Suprapubic skin (tissue), 4 donors: ENCODE measurements at places on chromosomes 11 and 22.

DNA sequence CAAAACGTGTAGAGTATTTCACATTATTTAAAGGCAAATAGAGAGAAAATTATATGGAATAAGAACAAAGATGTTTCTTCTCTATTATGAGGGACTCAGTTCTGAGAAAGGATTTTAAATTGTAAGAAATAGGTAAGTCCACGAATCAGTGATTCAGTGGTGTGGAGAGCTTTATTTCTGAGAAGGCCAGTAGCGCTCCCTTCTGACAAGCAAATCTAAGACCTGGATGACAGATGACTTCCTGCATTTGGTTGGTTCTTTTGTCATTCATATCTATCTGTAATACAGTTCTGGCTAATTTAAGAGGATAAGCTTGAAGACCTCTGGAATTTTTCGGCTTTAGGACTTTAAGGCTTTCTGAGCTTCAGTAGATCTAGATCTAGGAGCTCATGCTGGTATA lies 7.0 kb downstream of the CD3E start:
- peaks cover 15% of the 10 kb centered on the region for H3K27me3 ChIP-seq
- no peak for DNase-seq
- H3K27ac ChIP-seq: no peak overlapping the region
- H3K36me3 ChIP-seq: no peaks in the 10 kb centered on the region
- H3K4me3 ChIP-seq: no peak overlapping the region

DNA sequence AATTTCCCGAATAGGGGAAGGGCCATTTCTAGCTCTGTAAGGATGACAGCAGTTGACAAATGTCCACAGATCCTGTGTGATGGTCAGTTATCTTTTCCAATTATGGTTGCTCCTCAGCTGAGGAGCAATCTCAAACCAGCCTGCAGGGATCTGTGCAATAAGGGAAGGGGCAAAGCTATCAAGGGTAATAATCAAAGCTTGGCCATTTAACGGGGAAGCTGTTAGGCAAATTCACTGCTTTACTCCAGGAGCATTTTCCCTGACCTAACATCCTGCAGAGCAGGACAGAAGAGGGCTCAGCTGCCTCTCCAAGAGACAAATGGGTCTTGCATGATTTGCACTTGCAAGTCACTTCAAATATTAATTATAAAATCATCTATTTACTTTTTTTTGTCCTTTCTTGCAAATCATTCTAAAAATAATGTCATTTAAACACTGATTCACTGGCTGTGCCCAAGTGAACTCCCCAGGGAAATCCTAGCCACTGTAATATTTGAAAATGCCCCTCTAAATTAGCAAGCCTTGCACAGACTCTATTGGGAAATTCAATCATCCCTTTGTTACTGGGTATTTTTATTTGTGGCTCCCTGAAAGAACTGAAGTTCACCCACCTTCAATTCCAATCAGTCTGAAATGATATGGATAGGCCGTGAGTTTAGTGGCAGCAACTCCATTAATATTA lies 1256.7 kb downstream of the LRRC4C start:
- H3K36me3 ChIP-seq: no peaks in the 10 kb centered on the region
- no peak overlapping the region for H3K27ac ChIP-seq
- H3K4me3 ChIP-seq: no peak overlapping the region
- H3K4me1 ChIP-seq: no peaks in the 10 kb centered on the region

- H3K27ac ChIP-seq: peak overlapping the region; percentile 30
- H3K36me3 ChIP-seq: no peaks in the 10 kb centered on the region
- H3K4me1 ChIP-seq: peaks cover 31% of the 10 kb centered on the region
- H3K27me3 ChIP-seq: peaks cover 4% of the 10 kb centered on the region
These were observed 749 bp upstream of the BEST1 start for GRCh38 chr11:61949169-61950034.

- H3K4me3 ChIP-seq: peak within 1 kb of the TSS; percentile 96
- peak; percentile 88 for DNase-seq
- H3K27ac ChIP-seq: peak within 1 kb of the TSS; percentile 73
- H3K27me3 ChIP-seq: no peaks in the 10 kb centered on the region
These were observed at the start of gene UBE2L6 for GRCh38 chr11:57567515-57568329. TSS of gene UBE2L6 (minus strand) at chr11:57567672. CDS start at chr11:57567611, 61 bp downstream.
